T-helper 17 cell (primary cell): ENCODE measurements at places on chromosomes 3 and 15.

DNA sequence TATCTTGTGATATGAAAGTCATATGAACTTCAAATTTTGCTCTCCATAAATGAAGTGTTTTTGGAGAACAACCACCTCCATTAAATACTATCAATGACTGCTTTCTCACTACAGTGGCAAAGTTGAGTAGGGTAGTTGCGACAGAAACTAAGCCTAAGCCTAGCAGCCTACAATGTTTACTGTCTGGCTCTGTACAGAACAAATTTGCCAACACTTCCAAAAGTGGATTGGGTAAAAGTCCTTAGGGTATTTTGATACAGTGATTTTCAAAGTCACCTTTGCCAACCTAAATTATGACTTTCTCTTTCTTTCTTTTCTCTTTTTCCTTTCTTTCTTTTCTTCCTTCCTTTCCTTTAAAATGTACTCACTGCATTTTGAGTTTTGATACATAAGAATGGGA lies 142.6 kb downstream of the PLCL2 start:
- no peak for DNase-seq

- DNase-seq, result no peak
Observed at GRCh38 chr15:49084285-49084570, 38.0 kb upstream of the SECISBP2L start.

DNA sequence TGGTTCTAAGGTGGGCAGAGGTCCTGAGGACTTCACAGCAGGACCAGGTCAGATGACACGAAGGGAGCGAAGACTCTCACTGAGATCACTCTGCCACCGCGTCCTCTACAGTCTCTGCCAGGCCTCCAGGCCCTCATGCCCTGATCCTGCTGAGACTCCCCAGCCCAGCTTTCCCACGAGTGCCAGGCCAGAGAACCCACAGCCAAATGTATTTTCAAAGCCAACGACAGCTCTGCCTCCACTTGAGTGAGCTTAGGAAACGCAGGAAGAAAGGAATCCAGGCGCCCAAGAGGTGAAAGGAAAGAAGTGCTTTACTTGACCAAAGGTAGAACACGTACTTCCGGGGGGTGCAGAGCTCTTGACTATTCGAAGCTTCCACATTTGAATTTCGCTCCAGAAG lies 275.0 kb downstream of the XXYLT1 start:
- DNase-seq, result no peak

- no peak for DNase-seq
Observed at GRCh38 chr3:49602049-49602554, 47.8 kb downstream of the BSN start.

- DNase-seq, result no peak
Observed at GRCh38 chr15:81223346-81223971, 26.8 kb downstream of the IL16 start.

DNA sequence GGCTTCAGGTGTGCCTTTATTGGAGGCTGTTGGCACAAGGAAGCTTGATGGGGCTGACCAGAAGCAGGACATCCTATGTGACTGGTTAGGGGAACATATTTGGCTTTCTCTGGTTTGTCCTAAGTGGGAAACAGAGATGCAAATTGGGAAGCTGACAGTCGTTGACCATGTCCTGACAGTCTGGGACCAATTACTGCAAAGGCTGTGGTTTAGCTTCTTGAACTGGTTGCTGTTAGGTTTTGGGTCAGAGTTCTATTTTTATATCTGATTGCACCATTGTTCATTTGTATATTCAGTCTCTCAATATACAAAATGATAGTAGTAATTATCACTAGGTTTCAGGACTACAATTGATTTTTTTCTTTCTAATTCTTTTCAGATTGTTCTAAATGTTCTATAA lies 36.8 kb downstream of the SNTN start:
- no peak for DNase-seq

GRCh38 chr15:72319985-72320671 lies at the start of gene CELF6:
Gene CELF6, minus strand, starts transcription at chr15:72320157. Its CDS starts 283 bp downstream, at chr15:72319874.
- DNase-seq, result peak; percentile 66

DNA sequence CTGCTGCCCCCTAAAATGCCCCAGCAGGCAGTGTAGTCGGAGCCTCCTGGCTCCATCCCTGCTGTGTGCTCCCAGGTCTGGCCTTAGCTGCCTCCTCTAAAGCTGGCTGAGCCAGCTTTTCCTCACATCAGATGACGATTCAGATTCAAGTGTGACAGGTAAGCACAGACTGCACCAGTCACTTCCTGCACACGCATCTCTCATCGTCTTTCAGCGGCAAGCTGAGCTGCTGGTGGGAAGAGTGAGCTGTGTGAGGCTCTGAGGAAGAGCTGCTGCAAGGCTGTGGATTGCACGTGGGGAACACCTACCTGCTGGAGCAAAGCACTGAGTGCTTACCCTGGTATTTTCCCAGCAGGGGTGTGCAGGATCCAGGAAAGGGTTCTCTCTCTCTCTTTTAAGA lies 88.4 kb upstream of the RPL32 start:
- no peak for DNase-seq

DNA sequence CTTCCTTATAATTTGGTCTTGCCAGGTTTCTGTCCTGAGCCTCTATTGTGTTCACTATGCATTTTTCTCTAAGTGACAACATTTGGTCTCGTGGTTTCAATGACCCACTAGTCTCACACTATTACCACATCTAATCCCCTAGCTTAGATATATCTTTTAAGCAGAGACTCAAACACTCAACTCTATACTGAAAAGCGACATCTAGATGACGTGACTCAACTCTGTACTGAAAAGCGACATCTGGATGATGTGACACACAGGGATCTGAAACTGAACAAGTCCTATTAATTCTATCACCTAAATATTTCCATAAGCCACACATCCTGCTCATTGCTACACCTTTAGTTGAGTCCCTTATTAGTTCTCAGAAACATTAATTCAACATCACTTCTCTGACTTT lies 141.7 kb upstream of the MBNL1 start:
- no peak for DNase-seq

GRCh38 chr3:71974786-71975185 lies 189.8 kb upstream of the PROK2 start:
- DNase-seq, result no peak

GRCh38 chr3:108448593-108448992 lies 61.8 kb downstream of the MYH15 start:
- no peak for DNase-seq

GRCh38 chr3:99662838-99663570 lies 24.6 kb downstream of the COL8A1 start:
- DNase-seq, result no peak

- DNase-seq, result no peak
Observed at GRCh38 chr3:182710557-182711157, 82.6 kb upstream of the ATP11B start.

DNA sequence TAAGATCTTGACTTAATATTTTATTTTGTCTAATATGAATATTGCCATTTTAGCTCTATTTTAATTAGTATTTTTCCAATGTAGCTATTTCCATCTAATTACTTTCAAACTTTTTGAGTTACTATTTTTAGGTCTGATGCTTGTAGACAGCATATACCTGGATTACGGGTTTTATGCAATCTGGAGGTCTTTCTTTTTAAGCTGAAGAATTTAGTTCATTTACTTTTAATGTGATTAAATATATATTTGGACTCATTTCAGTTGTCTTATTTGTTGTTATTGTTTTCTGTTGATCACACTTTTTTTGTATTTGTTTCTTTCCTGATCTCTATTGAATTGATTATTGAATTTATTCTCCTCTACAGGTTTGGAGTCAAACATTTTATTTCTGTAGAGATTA lies 30.3 kb downstream of the THRB start:
- DNase-seq, result no peak

DNA sequence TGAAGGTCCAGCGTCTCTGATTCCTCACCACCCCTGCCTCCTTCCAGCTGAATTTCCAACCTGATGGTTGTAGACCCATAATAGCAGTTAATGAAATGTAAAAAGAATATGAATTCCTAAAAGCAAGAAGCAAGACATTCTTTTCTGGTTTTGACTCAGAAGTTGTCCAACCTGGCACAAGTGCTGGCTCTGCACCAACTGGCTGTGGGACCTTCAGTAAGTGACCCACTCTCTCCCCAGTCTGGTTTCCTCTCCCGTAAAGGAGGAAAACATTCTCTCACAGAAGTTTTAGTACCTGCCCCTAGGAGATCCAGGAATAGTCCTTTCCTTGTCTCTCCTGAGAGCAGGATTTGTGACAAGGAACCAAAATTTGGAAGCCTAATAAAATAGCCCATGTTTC lies 236.9 kb upstream of the TRIM42 start:
- no peak for DNase-seq

DNA sequence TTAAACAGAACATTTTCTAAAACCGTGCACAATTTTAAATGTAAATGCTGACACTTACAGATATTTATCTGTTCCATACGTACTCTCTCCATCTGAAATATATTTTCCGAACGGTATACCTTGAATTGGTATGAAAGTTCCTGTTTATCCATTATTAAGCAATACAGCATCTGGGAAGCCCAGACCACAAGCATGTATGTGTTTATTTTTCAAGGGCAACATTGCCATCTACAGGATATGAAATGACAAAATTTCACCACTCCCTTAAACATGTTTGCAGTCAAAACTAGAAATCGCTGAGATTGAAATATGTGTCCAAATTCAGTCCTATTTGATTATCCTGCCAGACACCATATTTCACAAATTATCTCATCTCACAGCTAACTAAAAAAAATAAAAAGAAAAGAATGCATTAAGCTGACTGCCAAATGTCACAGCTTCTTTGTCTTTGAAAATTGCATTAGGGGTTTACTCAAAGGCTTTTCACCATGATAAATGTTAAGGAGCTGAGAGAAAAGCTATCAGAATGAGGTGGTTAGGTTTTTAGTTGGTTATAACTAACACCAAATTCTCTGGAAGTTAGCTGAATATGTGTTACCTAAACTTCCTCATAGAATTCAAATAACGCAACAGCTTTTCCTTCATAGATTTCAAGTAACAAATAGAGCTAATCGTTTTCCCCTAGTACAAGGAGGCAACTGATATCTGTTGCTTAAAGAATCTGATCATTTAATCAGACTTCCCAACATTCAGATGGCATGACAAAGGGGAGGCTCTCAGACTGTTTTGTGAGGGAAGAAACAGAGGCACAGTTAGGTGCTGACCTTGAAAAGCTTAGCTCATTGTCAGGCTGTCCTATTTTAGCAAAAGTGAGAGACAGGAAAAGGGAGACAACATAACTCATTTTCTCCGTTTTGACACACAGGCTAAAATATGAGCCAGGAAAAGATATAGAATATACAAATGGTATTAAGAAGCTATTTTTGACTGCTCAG lies 533.1 kb downstream of the TBL1XR1 start:
- no peak for DNase-seq

DNA sequence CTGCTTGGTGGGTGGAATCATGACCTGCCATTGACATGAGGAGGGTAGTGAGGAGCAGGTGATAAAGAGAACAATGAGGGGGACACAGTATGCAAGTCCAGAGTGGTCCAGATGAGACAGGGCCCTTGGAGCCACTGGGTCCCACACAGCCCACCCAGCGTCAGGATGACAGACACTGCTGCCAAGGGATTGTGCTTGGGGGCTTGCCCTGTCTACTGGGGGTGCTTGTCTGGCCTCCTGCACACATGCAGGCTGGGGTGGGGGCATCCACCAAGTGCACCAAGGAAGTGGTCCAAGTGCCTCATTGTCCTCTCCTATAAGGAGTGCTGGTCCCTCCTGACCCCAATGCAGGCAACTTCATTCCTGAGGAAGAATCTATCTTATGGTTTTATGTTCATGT lies 39.2 kb upstream of the CTSH start:
- no peak for DNase-seq

DNA sequence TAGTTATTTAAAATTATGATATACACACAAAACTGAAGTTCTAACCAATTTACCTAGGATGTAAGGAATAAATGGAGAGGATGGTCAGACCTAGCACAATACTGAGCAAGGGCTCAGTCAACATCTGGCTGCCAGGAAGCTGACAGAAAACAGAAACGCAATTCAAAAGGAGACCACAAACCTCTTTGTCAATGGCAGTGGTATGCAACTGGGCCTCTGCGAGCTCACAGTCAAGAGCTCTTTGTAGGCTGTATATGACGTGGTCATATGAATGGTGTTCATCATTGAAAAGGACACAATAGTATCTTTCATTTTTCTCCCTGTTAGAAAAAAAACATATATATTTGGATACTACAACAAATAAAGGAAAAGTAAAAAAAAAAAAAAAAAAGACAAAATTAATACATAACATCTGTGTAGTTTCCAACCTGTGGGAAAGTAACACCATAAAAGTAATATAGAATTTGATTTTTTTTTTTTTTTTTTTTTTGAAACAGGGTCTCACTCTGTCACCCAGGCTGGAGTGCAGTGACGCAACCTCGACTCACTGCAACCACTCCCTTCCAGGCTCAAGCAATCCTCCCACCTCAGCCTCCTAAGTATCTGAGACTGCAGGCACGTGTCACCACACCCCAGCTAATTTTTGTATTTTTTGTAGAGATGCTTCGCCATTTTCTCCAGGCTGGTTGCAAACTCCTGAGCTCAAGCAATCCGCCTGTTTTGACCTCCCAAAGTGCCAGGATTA lies 37.9 kb downstream of the UBR1 start:
- no peak for DNase-seq

DNA sequence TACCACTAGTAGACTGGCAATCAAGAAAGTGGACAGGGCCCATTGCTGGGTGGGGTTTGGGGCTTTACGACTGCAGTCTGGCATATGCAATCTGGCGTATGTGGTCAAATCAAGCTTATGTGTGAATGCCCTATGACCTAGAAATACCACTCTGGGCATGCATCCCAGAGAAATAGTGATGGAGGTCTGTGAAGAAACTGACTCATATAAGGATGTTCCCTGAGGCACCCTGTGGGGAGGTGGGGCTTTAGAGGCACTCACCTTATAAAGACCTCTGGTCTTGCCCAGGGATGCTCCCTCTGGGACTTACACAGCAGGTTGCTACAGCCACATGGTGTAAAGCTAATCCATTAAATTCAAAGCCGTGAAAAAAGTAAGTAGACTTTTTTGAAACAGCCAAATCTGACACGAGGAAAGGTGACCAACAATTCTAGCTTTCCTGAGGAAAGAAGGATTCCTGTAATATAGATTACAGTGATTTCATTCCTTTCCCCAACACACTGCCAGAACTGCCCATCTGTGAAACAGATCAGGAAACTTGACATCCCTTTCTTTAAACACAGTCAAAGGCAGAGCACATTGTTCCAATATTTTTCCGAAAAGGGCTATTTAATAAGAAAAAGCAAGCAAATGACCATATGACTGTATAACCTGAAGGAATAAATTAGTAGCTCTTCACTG lies 13.6 kb downstream of the RARRES1 start:
- no peak for DNase-seq

DNA sequence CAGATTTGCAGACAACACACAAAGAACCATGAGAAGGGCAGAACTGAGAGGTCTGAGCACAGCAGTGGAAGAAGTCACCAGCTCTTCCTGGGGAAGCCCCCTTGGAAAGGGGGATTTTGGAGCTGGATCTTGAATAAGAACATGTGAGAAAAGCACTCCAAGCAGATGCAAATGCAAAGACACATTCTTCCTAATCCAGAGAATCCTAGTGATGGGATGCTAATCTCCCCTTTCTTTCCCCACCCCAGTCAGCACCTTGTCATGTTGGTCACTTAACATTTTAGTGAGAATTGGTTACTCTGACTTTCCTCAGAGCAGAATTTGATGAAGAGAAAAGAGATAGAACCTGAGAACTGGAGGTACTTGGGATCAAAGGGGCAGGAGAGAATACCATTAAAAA lies 148.5 kb downstream of the SSR3 start:
- no peak for DNase-seq

GRCh38 chr15:65653801-65654521 lies 32.2 kb downstream of the SLC24A1 start:
- no peak for DNase-seq
